ENCODE measurements at places on chromosomes 2 and 18. TPM values are rescaled to one million over a fixed set of nuclear protein-coding genes. Genes with fewer than 3 reads are reported as not detected.

GRCh38 chr2:23235736-23236135 lies 149.2 kb upstream of the KLHL29 start:
- H3K4me3 ChIP-seq, result no peak overlapping the region
- no peak for DNase-seq
- H3K27me3 ChIP-seq, result peaks cover 4% of the 10 kb centered on the region
- no peak overlapping the region for H3K27ac ChIP-seq
- no peaks in the 10 kb centered on the region for H3K36me3 ChIP-seq

DNA sequence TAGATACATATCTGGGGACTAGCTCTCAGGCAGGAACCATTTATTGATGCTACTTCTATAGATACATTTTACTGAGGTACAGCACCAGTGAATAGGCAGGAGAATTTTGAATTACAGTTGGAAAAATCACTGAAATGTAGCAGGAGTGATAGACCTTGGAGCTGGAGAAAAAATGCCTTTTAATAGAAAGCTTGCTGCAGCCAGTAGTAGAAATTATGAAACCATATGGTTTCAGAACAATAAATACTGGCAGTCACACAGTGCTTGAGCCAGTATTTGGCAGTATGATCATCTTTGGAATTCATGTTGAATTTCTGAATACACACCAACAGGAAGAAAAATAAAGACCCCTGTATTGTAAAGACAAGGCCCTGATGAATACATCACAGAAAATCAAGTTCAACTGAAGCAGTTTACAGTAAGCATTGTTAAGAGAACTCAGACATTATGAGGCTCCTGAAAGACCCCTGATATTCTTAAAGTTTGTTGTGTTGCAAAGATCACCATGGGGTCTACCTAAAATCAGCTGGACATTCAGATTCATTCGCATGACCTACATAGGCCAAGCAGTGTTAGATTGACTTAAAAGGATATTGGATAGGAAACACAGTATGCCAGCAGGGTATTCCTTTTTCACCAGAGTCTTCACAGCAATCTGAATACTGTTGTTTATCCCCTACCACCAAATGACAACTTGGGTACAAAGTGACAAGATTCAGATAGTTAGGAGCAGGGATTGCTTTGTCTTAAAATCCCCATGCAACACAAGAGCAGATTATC lies 139.0 kb downstream of the EHBP1 start:
- no peaks in the 10 kb centered on the region for H3K4me1 ChIP-seq
- no peak overlapping the region for H3K27ac ChIP-seq
- H3K27me3 ChIP-seq, result no peaks in the 10 kb centered on the region
- no peak for DNase-seq

DNA sequence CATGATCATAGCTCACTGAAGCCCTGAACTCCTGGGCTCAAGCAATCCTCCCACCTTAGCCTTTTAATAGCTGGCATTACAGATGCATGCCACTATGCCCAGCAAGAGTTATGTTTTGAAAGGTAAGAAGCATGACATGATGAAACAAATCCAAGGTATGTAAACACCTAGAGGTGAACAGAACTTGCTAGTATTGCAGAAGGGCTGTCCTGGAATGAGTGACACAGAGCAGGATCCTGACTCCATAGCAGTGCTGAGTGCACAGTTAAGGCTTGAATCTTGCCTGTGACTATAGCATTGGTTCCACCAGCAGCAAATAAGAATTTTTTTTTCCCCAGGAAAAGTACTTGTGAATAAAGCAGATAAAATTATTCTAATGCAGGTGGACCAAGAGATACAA lies 309.5 kb downstream of the PIK3C3 start:
- H3K4me3 ChIP-seq, result no peak overlapping the region
- DNase-seq, result no peak
- H3K36me3 ChIP-seq, result no peaks in the 10 kb centered on the region

GRCh38 chr18:5285326-5285725 lies 10.2 kb downstream of the ZBTB14 start:
- H3K27me3 ChIP-seq, result no peaks in the 10 kb centered on the region
- no peaks in the 10 kb centered on the region for H3K4me1 ChIP-seq
- no peak overlapping the region for H3K4me3 ChIP-seq
- H3K36me3 ChIP-seq, result peaks cover 1% of the 10 kb centered on the region
- no peak for DNase-seq
- no peak overlapping the region for H3K27ac ChIP-seq

DNA sequence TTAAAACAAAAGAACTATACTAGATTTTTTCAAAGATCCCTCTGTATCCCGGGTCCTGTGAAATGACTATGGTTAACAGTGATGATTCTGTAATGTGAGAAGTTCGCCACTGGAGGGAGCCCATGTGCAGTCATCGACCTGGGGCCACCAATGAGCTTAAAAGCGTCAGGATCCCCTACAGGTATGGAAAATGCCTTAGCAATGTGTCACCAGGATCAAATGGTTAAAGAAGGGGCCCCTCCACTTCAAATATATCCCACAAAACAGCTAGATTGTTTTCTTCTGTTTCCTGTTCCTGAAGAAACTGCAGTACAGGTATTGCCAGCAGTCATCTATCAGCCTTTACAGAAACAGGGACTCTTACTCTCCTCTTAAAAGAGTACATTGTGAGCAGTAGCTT lies 15.3 kb downstream of the CHRNA1 start:
- DNase-seq, result peak; percentile 64
- H3K27ac ChIP-seq, result no peak overlapping the region

DNA sequence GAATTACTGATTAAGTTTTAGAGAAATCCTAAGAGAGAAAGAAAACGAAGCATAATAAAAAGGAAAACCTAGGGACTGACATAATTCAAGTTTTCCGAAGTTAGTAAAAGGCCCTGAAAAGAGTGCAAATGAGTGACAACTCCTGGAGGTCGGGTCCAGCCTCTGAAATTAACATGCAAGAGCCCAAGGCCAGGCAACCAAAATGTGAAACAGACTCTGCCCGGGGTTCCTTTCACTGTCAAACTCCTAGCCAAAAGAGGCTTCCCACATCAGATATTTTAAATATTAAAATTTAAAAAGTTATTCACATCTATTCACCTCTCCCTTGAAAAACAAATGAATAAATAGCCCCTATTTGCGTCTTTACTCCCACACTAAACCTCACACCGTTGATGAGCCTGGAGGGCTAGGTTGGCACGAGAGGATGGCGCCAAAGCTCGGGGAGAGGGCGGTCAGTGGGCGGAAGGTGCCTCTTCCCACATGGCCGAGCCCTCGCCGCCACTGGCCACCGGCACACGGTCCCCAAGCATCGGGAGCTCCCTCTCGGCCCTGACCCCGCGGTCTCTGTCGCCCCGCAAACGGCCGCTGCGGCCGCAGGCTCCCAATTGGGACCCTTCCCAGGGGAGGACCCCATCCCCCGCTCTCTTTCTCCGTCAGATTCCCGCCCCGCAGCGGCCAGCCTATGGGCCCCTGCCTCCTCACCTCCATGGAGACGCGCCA lies 630 bp downstream of the PPM1G start:
- H3K36me3 ChIP-seq, result peaks cover 8% of the 10 kb centered on the region
- no peak for DNase-seq
- peak overlapping the region; percentile 95 for H3K27ac ChIP-seq
- H3K4me1 ChIP-seq, result peaks cover 18% of the 10 kb centered on the region

GRCh38 chr2:233700028-233700635 lies 7.4 kb downstream of the UGT1A6 start:
- H3K27ac ChIP-seq, result peak overlapping the region; percentile 56
- no peaks in the 10 kb centered on the region for H3K36me3 ChIP-seq
- no peaks in the 10 kb centered on the region for H3K4me1 ChIP-seq
- no peak for DNase-seq

- peak overlapping the region; percentile 4 for H3K27ac ChIP-seq
- H3K4me3 ChIP-seq, result no peak overlapping the region
- no peaks in the 10 kb centered on the region for H3K4me1 ChIP-seq
- H3K27me3 ChIP-seq, result no peaks in the 10 kb centered on the region
- DNase-seq, result no peak
- peaks cover 32% of the 10 kb centered on the region for H3K36me3 ChIP-seq
These were observed 35.7 kb downstream of the SH3YL1 start for GRCh38 chr2:228115-228514.

DNA sequence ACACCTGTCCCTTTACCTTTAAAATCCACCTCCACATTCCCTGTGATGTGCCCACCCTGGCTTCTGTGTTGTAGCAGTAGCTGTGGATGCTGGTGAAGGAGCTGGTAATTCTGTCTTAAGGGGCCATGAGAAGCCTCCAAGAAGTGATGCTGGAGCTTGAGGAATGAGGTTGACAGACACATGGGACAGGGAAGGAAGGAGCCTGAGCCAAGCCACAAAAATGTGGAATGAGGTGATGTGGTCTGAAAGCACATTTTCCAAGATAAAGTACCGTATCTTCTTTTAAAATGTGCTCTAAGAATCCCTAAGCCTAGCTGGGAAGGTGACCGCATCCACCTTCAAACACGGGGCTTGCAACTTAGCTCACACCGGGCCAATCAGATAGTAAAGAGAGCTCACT lies 31.2 kb downstream of the VWA3B start:
- no peaks in the 10 kb centered on the region for H3K4me1 ChIP-seq
- H3K27me3 ChIP-seq, result peaks cover 16% of the 10 kb centered on the region
- H3K36me3 ChIP-seq, result no peaks in the 10 kb centered on the region
- H3K27ac ChIP-seq, result no peak overlapping the region

DNA sequence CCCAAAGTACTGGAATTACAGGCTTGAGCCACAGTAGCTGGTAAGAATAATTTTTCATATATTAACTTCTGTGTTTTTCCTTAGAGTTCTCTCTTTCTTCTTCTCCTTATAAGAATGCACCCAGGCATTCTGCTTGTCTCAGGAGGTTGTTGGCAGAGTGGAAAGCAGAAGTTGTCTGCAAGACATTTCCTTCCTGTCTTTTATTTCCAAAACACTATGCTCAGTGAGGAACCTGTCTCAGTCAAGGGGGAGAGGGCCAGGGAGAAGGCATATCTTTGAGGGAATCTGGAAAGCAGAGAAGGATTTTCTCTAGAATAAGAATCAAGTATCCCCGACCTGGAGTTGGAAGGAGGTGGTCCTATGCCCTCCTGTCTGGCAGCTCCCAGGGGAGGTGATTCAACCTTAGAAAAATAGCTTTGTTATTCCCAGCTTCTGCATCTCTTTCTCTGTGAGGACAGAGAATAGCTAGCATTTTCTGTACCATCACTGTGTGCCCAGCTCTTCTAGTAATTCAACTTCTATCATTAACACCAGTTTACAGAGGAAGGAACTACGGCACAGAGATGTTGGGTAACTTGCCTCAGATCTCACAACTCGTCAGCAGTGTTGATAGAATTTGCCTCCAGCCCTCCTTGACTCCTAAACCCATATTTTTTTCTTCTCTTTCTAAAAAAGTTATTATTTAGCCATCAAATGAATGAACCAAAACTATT lies 3.8 kb upstream of the LPIN2 start:
- H3K36me3 ChIP-seq, result no peaks in the 10 kb centered on the region
- no peak overlapping the region for H3K27ac ChIP-seq
- no peak overlapping the region for H3K4me3 ChIP-seq
- H3K4me1 ChIP-seq, result peaks cover 8% of the 10 kb centered on the region
- H3K27me3 ChIP-seq, result peaks cover 7% of the 10 kb centered on the region

Gene SELENOI
- total RNA-seq, result 43.8 TPM

DNA sequence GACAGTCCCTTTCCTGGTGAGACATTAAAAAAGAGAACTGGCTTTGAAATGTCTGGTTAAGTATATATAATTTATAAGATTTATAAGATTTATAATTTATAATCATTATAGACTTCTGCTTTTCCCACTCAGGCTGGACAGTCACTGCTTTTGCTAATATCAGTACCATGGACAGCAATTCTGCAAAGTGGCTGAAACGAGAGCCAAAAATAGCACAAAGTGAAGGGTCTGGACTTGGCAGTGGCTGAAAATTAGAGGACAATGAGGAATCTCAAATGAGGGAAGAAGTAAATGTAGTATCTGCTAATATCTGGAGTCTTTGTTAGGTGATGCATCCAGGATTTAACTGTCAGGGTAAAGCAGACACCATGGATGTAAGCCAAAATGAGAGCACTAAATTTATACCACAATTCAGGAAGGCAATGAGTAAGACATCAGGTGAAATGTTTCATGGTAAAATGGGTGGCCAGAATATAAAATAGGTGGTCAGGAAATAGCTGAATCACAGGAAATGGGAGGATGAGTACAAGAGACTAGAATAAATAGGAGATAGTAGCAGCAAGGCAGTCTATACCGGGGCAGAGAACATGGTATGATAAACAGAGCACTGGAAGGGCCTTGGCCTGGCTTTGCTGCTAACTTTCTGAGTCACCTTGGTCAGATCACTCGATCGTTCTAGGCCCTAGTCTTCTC lies 39.6 kb upstream of the BOD1L2 start:
- H3K4me3 ChIP-seq, result no peak overlapping the region
- no peaks in the 10 kb centered on the region for H3K36me3 ChIP-seq

Gene FEV
- 15.6 TPM for total RNA-seq

Data from progenitor cell of endocrine pancreas (in vitro differentiated cells).